Activated T-cell treated with anti-CD3 and anti-CD28 coated beads for 1 hour (primary cell): ENCODE measurements at places on chromosomes 5 and 9.

DNA sequence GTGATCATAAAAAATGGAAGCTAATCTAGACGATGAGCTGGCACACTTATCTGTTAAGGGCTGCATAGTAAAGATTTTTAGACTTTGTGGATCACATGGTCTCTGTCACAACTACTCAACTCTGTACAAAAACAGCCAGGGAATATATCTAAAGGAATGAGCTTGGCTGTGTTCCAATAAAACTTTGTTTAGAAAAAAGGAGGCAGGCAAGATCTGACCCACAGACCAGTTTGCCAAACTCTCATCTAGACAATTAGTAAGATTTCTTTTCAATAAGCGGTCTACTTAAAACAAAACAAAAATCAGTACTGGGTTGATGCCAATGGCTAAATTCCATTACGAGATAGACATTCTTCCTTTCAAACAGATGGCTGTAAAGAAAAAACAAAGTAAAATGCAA lies 53.0 kb upstream of the RETREG1 start:
- DNase-seq, result no peak

DNA sequence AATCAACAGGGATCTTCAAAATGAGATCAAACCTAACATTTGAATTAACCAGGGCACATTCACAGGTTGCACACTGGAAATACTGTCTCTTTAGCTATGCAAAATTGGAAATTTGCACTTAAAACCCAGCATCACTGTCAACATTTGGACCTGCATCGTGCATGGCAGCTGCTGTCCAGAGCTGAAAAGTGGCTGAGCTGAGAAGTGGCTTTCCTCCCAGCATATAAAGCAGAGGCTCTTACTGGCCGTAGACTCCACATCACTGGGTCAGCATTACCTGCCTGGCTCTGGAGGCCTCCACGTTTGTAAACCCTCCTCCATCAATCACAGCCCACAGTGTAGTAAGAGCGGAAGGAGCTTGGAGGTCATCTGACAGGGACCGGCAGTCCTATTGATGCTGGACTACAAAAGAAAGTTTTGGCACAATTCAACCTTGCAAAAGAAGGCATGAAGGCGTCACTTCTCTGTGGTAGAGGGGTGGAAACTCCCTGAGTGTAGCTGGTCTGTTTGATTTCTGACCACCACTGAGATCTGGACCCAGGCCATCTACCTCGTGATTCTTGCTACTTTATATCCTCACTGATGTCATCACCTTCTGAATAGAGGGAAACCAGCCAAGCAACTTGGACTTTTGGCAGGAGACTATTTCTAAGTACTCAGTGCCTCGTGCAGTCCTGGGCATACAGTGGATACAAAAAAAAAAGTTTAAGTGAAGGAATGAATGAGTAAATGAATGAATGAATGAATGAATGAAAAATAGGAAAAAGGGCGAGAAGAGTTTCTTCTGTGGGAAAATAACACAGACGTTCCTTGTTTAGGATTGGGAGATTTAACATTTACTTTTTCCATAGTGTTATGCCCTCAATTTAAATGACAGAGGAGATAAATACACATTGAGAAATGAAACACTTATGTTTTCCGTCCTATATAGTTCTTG lies 14.8 kb downstream of the RASEF start:
- no peak for DNase-seq

DNA sequence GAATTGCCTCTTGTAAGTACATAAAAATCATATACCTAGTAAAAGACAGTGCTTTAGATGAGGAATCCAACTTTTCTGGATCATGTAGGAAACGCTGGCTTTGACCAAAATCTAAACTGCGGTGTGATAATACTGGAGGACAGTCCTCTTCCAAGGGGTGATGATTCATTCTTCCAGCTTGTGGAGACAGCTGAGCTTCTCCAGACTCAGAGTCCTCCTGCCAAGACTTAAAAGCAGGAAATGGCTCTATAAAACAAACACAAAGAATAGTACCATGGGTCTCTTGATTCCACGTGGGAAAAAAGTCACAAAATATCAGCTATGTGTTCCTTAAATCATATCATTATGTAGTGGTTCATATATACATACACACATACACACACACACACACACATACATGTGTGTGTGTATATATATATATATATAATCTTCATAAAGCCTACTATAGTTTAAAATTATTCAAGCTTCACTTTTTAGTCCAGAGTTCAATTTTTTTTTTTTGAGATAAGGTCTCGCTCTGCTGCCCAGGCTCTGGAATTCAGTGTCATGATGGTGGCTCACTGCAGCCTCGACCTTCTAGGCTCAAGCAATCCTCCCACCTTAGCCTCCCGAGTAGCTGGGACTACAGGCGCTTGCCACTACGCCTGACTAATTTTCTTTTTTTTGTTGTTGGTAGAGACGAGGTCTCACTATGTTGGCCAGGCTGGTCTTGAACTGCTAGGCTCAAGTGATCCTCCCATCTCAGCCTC lies 65.0 kb downstream of the PKD2L2 start:
- DNase-seq, result no peak

DNA sequence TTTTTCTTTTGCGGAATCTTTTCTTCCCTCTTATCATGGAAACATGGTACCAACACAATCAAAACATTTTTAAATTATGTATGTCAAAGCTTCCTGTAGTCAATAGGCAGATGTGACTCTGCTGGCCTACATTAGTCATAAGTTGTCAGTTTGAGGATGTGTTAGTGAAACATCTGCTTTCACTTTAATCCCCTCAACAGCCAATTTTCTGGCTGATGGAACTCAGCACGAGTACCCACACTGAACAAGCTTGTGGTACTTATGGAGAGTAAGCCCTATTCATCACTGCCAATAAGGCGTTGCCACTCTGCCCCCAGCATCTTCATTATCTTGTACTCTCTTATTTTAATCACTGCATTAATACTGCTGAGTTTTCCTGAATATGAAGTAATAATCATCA lies 1034.4 kb downstream of the CDH9 start:
- no peak for DNase-seq
